ENCODE measurements at places on chromosomes 2 and 18.

DNA sequence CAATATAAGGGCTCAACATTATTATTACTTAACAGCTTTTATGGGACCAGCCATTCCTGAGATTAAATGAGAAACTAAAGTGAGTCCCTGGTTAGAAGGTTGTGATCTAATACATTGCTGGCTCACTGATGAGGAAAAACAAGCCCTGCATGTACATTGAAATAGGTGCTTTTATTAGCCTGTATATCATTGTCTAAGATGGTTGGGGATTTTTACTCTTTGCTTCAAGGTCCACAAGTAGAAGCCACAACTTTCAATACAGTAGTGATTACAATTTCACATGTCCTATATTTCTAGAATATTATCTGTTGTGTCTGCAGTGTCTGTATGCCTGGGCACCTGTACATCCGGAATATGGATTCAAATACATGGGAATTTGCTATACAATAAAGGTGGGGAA, 104.1 kb upstream of the FZD5 start:
- peak; percentile 28 for DNase-seq

GRCh38 chr2:64982932-64983331, 6.3 kb upstream of the SLC1A4 start:
- no peak for DNase-seq

DNA sequence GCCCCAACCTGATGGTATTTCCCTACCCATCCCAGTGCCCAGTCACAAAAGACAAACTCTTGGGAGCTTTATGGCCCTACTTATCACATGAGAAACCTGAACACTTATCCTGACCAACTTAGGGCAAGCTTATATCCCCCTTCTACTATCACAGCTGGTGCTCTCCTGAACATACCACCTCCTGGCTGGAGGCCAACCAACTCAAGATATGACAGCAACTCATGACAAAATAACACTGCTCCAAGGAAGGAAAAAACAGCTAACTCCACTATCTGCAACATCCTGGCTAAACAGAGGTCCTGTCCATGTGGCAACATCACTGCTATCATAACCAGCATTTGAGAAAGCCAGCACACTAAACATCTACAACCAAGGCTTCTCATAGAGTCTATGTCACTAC, 20.9 kb upstream of the CLASP1 start:
- DNase-seq, result no peak

- DNase-seq, result no peak
Measured at GRCh38 chr2:140234116-140234515, 1453.9 kb upstream of the NXPH2 start.

DNA sequence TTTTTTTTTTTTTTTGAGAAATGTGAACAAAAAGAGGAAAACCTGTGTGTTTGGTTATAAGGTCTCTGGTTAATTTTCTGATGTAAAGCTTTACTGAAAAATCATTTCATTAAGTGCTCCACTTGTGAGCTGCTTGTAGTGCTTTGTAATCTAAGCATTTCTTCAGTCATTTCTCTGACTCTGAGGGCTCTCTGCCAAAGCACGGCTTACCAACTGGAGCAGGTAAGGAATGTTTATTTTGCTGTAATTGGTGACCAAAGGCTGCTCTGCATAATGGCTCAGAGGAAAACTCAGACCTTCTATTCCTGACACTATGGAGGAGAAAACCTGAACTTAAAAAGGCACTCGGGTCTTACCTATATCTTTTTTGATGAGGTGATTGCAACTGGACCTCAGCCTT, 848.8 kb downstream of the MBD2 start:
- DNase-seq, result no peak

GRCh38 chr2:176544991-176545956, 276.0 kb downstream of the MTX2 start:
- DNase-seq, result no peak

DNA sequence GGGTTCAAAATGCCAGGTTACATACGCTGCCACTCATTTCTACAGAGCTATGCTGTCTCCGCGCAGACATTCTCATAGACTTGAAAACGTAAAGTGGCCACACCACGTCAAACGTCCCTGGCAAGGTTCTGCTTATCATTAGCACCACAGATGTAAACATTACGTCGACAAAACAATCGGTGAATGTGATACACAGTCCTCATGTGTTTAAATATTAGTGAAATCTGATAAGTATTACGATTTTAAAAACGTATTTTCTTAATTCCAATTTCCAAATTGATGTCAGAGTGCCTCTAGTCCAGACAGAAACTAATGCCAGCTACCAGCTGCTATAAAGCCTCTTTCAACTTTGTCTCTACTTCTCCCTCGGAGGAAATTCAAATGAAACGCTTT, 1.2 kb downstream of the STK17B start:
- DNase-seq, result peak; percentile 77

DNA sequence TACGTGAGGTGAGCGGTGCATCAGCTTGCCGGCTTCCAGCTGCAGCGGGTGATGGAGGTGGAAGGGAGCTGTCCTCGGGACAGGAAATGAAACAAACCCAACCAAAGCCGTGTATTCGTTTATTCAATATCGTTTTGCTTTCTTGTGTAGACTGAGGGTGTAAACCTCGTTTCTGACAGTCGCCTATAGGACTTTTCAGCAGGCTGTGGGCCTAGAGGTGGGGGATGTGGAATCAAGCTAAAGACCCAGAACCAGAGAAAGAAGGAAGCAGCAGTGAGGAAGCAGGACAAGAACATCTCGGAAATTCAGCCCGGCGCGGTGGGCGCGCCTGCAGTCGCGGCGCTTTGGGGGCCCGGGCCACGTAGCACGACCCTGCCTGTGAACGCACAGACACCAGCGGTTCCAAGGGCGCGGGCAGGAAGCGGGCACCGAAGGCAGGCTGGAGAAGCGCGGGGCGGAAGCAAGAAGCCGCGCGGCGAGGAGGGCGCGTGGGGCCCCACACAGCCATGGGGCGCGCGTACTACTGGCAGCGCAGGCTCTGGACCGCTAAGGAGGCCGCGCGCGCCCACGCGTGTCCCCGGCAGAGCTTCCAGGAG, 755 bp upstream of the ATP9B start:
- peak; percentile 52 for DNase-seq

DNA sequence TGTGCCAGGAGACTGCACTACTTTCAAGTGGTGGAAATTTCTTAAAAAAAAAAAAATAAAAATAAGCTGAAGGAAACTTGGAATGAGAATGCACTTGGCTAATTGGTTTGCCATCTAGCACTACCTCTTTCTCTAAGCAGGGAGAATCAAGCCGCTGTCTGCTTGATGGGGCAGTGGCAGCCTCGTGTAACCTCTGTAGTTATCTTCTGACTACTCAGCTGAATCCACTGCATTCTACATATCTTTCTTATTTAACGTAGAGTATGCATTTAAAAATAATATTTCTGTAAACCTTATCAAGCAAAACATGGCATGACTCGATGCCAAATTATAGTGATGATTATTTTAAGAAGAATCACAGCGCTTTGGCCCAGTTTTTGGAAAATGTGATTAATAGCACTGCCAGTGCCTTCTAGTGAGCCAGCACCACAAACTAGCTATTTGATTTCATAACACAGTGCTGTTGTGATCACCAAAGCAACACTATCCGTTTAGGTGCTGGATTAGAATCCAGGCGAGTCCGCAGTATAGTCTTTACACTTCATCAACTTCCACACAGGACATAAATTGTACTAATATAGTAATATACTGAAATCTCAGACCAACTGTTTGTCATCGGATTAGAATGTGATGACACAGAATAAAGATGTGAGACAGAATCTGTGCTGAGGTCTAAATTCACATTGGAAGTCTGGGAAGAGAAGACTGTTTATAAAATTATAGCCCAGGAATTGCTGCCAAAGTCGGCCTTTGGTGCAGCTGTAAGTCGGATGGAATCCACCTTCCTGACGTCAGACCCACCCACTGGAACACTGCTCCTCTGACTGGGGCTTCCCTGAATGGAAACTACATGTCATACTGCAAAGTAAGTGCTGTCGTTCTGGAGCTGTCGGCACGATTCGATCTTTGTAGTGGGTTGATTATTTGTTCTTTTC, 136.5 kb upstream of the ETAA1 start:
- DNase-seq, result no peak

DNA sequence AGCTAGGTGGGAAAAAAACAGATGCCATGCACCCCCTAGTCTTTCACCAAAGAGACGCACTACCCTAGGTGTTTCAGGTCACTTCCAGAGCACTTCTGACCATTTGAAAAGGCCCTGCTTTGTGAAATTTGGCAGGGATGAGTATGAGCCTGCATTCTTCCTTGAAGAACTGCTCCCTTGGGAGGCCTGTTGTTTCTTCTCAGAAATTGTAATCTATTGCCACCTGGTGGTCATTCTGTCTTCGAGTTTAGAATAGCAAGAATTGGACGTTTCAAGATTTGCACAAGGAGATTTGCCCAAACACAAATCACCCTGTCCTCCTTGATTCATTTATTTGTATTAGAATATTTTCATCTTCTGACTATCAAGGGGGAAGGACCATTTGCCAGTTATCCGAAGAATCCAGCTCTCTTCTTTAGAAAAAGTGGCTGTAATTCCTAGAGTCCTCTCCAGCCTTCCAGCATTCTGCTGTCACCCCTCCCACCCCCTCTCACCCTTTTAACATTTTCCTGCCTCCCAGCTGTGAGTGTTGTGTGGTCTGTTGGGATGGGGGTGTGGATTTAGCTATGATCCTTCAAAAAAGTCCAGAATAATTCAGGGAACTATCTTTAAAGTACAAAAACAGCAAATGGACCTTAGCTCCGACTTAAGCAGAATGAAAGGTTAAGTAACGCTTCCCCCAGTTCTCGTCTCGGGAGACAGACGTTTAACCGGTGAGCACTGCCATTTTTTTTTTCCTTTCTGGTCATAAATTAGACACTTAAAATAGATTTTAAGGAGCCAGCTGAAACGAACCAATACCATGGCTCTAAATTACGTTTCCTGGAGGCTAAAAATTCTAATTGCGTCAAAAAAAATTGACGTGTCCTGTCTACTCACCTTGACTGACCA, 3.7 kb upstream of the GAD1 start:
- DNase-seq, result peak; percentile 80

- no peak for DNase-seq
Measured at GRCh38 chr2:118351796-118352195, 263.5 kb downstream of the INSIG2 start.

GRCh38 chr2:128292599-128293425, 25.9 kb downstream of the HS6ST1 start:
- DNase-seq, result no peak

- no peak for DNase-seq
Measured at GRCh38 chr2:17373741-17374140, 144.5 kb downstream of the RAD51AP2 start.

DNA sequence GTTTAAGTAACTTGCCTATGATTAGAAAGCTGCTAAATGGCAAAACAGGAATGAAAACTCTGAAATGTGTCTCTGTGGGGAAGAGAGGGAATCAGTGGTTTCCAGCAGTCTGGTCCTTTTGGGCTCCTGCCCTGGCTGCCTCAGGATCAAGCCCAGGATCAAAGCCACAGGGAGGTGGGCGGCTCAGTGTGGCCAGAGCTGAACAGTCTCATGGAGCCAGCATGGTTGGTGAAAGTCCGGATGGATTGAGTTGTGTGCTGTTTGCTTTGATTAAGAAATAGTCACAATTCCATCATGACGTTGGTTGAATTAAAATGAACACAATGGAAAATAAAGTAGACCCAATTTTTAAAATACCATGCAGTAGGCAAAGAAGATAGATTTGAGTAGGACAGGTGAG, 344.2 kb downstream of the LPIN1 start:
- no peak for DNase-seq

DNA sequence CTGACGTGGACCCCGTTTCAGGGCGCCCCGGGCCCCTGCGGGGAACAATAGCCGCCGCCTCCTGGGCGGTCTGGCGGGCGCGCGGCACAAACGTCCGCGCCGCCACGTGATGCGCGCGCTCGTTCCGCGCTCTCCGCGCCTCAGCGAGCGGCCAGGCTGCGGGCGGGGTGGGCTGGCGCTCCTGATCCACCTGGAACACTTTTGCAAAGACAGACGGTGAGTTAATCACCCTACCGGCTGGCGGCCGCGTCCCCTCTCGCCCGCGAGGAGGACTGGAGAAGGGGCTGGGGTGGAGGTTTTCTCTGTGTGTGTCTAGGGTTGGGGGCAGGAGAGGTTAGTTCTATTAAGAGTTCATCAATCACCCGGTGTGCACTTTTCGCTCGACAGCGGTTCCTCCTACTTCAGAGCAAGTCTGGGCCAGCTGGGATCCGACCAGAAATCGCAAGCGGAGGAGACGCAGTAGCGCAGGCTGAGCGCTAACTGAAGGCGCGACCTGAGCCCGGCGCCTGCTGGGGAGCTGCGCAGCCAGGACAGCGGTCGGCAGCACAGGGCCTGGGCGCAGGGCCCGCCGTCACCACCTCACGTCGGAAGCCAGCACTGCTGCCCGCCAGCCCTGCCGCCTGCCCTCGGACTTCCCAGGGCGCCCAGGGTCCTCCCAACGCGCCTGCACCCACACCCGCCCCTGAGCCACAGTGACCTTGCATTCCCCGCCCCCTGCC, 10.3 kb upstream of the HOXD1 start:
- DNase-seq, result peak; percentile 22

DNA sequence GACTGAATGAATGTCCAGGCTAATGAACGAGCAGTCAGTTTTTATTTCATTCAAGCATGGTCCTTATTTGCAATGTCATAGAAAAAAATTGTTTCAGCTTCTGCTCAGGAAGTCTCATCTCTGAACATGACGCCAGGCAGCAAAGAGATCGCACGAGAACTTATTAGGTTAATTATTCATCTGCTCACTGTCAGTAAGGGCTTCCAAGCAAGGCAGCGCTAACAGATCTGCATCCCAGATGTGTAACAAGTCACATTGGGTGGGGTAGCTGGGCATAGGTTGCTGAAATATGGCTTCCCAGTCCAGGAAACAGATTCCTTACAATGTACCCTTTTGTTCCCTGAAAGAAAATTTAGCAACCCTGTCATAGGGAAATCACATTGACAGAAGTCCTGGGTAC, 63.5 kb downstream of the ANKRD44 start:
- no peak for DNase-seq

- DNase-seq, result no peak
Measured at GRCh38 chr2:144010096-144010836, 509.7 kb downstream of the ZEB2 start.

- DNase-seq, result no peak
Measured at GRCh38 chr2:111143843-111144198, 23.1 kb downstream of the BCL2L11 start.

GRCh38 chr18:22930089-22930713, 2.9 kb upstream of the RBBP8 start:
- DNase-seq, result peak; percentile 82

GRCh38 chr2:147122944-147123343, 721.9 kb upstream of the ACVR2A start:
- DNase-seq, result peak; percentile 13

- DNase-seq, result no peak
Measured at GRCh38 chr18:26854292-26854881, 11.1 kb downstream of the AQP4 start.
